ENCODE measurements at places on chromosomes 3 and 15.

GRCh38 chr15:78679089-78679511, 38.1 kb upstream of the CHRNB4 start:
- no peak for DNase-seq

DNA sequence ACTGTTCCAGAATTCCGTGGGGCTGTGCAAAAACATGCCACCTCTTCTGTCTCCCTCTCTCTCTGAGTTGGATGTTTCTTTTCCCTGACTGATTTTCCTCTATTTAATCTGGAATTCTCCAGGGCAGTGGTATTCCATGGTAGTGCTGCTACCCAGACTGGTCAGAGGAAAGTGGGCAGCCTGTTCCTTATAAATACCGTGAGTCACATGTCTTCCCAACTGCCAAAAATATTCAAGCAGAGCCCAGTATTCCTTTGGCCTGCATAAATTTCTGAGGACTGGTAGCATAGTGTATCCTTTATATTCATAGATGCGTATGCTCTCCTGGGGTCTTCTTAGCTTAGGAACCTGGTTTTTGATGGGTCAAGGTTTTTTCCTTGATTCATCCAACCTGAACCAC, 40.9 kb downstream of the CEMIP start:
- no peak for DNase-seq

- no peak for DNase-seq
Measured at GRCh38 chr3:178465260-178466180, 70.7 kb upstream of the KCNMB2 start.

- no peak for DNase-seq
Measured at GRCh38 chr3:116093374-116093773, 351.9 kb downstream of the LSAMP start.

DNA sequence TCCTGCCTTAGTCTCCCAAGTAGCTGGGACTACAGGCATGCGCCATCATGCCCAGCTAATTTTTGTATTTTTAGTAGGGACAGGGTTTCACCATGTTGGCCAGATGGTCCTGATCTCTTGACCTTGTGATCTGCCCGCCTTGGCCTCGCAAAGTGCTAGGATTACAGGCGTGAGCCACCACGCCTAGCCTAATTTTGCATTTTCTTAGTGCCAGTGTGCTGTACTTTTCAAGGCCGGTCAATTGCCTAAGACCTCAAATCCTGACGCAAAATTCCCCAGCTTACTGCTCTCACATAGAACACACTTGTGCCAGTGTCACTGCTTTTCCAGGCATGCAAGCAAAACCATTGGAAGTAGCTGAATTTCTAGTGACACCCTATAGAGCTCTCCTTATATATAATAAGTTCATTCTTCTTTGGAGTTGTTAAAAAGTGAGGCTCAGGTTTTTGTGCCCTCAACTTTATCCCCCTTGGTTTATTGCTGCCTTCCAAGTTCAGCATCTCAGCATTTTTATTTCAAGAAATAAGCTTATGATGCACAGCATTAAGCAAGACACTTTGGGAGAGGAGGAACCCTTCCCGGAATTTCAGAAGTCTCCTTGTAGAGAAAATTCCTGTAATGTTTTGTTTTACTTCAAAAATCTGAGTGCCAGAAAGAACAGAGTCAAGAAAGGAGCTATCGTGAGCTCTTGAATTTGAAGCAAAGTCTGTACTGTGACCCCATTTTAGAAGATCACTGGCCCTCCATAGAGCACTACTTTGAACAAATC, 93.2 kb downstream of the FILIP1L start:
- no peak for DNase-seq

DNA sequence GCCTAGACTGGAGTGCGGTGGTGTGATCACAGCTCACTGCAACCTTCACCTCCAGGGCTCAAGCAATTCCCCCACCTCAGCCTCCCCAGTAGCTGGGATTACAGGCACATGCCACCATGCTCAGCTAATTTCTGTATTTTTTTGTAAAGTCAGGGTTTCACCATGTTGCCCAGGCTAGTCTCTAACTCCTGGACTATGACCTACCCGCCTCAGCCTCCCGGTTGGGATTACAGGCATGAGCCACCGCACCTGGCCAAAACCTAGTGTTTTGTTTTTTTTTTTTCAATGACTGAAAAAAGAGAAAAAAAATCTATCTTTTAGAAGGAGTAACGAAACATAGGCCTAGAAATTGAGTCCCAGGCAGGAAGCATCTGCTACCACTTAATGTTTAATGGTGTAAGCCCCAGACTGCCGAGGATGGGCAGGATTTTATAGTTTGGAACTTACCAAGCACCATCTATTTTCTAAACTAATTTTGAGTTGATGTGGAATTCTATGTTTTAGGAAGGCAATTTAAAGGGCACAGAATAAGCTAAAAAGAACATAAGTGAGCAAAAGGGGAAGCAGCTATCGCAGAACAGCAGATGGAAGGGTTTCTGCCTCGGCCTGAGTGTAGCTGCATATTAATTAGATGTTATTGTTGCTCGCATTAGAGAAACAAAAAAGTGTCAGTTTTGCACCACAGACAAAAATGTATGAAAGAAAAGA, 24.2 kb upstream of the CA12 start:
- no peak for DNase-seq

DNA sequence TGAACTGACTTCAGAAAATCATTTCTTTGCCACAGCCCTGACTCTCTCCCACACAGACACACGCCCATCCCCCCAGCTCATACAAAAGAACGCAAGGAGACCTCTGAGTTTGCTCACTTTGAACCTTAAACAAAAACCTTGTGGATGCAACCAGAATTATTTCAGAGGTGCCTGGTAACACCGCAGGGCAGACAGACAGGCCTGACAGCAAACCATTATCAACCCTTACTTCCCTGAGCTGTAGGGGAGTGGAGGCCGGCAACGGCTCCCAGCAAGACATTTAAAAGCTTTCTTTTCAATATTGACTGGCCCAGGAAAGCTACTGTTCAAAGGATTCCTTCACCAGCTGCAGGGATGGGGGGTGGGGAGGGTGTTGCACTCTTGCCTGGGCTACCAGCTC, 2.0 kb upstream of the EFCC1 start:
- peak; percentile 29 for DNase-seq

DNA sequence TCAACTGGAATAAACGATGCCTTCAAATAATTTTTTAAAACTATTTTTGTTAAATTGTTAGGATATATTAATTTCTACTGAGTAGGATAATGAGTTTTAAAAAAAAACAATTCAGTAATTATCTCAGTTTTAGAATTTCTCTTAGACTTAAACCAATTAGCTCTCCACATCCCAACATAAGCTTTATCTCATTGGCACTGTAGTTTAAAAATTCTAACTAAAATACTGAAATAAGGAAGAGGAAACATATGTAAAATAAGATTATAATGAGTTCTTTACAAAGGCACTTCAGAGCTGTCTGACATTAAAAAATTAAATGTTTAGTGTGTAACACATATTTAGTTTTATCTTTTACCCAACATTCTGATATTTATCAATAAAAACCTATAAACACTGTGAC, 558.3 kb downstream of the NAALADL2 start:
- no peak for DNase-seq

- no peak for DNase-seq
Measured at GRCh38 chr15:25568751-25569150, 129.9 kb upstream of the UBE3A start.

GRCh38 chr3:9678493-9678892, 25.1 kb upstream of the CPNE9 start:
- no peak for DNase-seq

GRCh38 chr3:39933986-39934693, 124.7 kb downstream of the MYRIP start:
- no peak for DNase-seq

- no peak for DNase-seq
Measured at GRCh38 chr3:23856286-23856685, 50.5 kb downstream of the UBE2E1 start.

GRCh38 chr15:63414474-63415120, 33.0 kb upstream of the CA12 start:
- DNase-seq = no peak

DNA sequence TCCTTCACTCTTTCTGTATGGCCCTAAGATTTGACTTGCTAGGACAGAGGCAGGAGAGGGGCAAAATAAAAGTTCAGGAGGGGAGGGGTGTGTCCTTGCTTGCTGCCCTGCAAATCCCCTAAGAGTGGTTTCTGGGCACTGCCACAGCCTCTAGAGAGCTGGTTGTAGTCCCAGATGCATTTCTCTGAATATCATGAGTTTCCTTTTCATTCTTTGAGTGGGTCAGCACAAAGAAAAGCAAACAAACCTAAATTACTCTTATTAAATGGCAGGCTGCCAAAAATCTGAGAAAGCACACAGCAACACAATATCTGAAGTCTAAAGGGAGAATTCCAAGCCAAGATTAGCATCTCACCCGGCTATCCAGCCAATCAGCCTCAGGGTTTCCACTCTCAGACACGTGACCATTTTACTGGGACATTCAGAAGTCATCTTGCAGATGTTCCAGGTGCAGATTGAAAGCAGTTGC, 919.3 kb downstream of the TUSC7 start:
- DNase-seq = no peak

GRCh38 chr3:74756674-74757073, 142.2 kb upstream of the CNTN3 start:
- DNase-seq = no peak

DNA sequence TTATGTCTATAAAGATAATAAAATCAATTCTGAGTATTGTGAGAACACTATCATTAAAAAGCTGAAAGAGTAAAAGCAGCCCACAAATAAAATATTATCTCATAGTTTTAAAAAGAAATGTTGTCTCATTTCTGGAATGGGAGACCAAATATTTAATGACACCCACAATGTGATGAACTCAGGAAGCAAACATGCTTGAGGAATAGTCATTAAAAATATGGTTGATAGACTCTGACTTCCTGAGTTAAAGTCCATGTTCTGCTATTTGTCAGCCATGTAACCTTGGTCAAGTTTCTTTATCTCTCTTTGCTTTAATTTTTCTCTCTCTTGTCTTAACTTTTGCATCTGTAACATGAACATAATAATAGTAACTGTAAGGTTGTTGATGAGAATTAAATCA, 35.5 kb upstream of the CHMP2B start:
- DNase-seq = no peak

DNA sequence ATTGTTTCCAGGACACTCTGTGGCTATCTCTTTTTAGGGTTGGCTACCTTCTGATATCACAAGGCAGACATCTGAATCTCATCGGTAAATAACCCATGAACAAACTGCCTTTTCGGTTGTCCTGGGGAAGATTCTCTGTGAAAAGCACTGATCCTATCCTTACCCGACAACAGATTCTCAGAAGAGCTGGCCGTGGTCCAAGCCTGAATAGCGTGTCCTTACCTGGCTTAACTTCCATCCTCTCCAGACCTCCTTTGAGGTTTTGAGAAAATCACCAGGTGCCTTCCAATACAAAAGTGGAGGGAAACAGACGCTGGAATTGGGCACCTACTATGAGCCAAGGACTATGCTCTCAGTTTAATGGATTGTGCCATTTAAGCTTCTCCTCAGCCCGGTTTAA, 87.4 kb upstream of the ARHGEF3 start:
- DNase-seq = no peak

DNA sequence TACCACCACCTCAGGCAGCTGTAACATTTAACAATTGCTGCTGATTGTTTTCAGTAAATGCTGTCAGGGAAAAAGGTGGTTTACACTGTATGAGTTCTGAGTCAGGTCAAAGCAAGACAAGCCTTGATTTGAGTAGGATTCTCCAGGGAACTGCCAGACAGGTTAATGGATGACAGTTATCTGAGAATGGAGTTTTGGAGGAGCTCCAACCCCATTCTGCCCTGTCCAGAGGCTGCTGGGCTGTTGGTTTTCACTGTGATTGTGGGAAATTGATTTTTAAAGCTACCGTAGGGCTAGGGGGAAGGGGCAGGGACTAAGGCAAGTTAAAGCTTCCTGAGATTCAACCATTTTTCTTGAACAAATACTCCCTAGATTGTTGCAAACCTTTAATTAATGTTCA, 39.9 kb downstream of the TICRR start:
- no peak for DNase-seq

GRCh38 chr3:114439284-114439683, 145.5 kb downstream of the TIGIT start:
- no peak for DNase-seq

DNA sequence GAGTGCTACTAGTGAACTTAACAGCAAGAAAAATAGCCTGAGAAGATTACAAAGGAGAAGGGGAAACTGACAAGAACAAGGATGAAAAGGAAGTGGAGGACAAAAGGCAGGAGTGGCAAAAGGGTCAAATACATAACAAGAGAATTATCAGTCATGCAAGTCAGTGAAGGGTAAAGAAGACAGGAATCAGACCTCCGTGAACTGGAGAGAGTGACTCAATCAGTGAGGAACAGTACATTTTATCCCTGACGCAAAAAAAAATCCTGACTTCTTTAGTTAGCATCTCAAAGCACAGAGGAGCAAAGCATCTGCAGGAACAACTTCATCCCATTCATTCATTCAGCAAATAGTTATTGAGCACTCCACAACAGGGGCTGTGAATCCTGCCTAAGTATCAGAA, 97.8 kb downstream of the SST start:
- DNase-seq = no peak

DNA sequence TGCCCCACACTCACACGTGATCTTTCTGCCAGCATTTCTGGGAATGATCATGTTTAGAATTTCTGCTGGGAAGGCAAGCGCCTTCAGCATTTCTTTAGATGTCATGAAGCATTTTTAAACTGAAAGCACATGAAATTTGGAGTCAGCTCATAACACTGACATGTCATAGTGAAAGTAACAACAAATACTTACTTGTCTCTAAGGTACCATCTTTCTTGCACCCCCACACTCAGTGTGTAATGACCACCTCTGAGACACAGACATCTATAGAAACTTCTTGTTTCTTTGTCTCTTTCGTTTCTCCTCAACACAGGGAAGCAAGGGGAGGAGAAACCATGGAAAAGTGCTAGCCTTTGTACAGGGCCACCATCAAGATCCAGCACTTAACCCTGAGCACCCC, 171.7 kb downstream of the RORA start:
- no peak for DNase-seq

DNA sequence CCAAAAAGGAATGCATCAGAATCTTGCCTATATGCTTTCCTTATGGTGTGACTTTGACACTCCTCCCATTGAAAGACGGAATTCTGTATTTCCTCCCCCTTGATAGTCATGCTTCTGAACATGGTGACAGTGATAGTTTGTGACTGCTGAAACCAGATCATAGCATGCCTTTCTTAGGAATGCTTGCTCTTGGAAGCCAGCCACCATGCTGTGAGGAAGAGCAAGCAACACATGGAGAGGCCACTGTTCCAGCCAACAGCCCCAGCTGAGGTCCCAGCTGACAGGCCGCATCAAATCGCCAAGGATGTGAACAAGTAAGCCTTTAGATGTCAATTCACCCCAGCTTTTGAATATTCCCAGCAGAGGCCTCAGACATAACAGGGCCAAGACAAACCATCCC, 100.1 kb downstream of the IGF2BP2 start:
- DNase-seq = no peak

GRCh38 chr3:134790065-134790464, 5.0 kb upstream of the EPHB1 start:
- no peak for DNase-seq

- DNase-seq = no peak
Measured at GRCh38 chr3:9222049-9222448, 27.4 kb downstream of the SRGAP3 start.

- DNase-seq = no peak
Measured at GRCh38 chr3:113533534-113533892, 1.2 kb downstream of the SIDT1 start.

- no peak for DNase-seq
Measured at GRCh38 chr15:55133972-55134371, 62.8 kb downstream of the RSL24D1 start.

Data from neural crest cell (in vitro differentiated cells).